ENCODE measurements at places on chromosomes 3 and 15.

GRCh38 chr3:29760226-29760685, 479.4 kb downstream of the RBMS3 start:
- no peak for DNase-seq

GRCh38 chr15:99239545-99240198, 9.7 kb downstream of the TTC23 start:
- DNase-seq: peak; percentile 11

DNA sequence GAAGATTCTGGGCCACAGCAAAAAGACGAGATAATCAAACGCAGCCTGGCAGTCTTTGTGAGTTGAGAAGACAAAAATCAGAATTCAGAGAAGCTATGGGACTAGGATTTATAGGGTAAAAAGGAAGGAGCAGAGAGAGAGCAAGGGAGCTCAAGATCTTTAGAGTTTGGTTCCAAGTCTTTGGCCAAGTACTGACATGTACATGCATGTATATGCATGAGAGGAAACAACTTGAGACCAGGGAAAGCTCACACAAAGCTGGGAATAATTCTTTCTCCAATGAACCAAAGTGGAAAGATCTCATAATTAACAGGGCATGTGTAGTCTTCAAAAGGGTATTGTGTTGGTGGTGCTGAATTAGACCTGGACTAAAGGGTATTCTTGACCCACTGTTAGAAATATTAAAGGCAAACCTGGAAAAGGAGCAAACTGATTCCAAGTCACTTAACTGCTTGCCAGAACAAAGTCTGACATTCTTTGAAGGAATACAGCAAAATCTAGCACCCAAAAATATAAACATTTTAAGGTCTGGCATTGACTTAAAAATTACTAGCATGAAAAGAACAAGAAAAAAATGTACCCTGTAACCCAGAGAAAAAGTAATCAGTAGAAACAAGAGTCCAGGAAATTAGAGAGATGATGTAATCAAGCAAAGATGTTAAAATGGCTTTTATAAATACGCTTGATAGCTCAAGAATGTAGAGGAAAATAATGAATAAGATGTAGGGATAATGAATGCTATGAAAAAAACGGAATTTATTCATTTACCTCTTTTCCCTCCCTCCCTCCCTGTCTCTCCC, 226.0 kb upstream of the CGNL1 start:
- no peak for DNase-seq

DNA sequence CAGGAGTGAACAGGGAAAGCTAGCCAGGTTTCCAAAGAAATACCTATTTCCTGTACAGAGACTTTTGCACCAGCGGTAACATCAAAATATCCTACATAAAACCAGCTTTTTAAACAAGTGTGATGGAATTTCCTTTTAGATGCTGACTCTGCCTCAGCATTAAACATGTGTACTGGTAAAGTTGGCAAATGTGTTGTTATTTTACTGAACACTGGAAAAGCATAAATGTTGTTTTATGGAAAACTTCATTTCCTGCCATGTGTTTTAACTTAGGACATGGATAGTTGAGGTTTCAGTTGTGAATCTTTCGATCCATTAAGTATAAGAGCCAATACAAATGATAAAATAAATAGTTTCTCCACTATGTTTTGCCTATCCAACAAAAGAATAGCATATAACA, 15.7 kb downstream of the OXNAD1 start:
- DNase-seq: peak; percentile 93

DNA sequence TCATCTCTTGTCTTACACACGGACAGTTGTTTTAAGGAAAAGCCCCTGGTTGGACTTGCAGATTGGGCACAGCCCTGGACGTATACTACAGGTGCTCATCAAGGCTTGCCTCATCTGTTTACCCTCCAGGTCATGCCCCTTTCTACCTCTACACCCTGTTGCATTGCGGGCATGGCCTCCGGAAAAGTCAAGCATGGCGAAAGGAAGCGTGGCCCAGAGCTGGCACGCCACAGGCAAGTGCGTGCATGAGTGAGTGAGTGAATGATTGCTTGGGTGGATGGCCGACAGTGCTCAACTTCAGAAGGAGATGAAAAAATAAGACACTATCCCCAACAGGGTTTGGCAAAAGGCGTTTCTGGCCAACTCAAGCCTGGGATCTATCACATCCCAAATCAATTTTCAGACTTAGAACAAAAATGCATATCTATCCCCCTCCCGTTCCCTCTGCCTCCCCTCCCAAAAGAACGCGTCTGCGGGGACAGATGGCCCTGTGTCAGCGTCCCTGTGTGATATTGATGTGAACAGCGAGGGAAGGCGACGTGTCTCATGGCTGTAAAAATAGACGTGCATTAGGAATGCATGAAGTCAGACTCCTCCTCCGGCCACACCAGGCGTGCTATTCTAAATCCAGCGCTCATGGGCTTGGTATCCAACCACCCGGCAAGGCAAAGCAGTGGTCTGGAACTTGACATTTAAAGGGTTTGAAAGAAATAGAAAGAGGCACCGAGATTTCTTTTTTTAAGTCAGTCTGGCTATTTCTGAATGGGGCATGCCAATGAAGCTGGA, 96.0 kb downstream of the RPLP1 start:
- no peak for DNase-seq
